ENCODE measurements at places on chromosomes 4 and X.

DNA sequence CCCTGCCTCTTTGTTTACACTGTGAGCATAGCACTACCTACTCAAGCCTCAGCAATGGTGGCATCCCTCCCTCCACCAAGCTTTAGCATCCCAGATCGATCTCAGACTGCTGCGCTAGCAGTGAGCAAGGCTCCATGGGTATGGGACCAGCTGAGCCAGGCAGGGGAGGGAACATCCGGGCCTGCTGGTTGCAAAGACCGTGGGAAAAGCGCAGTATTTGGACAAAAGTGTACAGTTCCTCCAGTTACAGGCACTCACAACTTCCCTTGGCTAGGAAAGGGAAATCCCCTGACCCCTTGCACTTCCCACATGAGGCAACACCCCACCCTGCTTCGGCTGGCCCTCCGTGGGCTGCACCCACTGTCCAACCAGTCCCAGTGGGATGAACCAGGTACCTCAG is 26.5 kb downstream of the EGF start:
- no peak for DNase-seq

DNA sequence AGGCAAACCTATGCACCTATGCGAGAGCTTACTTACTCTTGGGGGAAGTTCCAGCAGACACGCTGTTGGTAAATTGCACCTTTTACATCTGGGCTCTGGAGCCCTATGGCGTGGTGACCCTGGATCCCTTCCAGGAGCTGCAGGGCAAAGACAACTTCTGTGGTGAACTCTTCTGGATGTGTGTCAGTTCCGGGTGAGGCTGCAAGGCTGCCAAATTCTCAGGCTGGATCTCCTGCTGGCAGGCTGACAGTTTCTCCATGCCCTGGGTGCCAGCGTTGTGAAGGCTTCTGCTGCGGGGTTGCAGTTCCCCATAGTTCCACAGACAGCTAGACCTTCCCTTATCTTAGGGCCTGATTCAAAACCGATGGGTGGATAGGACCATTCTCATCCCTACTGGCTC is 37.9 kb downstream of the RAP2C start:
- no peak for DNase-seq

- DNase-seq: no peak
Measured at GRCh38 chrX:130829526-130830515, 73.2 kb downstream of the ENOX2 start.

GRCh38 chr4:126740687-126741086 is 892.1 kb upstream of the INTU start:
- DNase-seq: no peak

DNA sequence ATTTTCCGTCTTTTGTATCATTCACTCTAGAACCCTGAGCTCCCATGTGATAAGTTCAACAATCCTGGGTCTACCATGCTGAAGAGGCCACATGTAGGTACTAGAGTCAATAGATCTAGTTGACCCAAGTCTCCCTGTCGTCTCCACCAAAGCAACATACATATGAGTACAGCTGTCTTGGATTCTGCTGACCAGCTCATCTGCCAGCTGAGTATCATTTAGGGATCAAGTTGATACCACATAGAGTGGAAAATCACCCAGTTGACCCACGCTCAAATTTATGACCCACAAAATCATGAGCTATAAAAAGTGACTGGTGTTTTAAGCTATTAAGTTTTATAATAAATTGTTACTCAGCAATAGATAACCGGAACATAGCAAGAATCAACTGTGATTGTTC is 61.8 kb downstream of the DMD start:
- no peak for DNase-seq

DNA sequence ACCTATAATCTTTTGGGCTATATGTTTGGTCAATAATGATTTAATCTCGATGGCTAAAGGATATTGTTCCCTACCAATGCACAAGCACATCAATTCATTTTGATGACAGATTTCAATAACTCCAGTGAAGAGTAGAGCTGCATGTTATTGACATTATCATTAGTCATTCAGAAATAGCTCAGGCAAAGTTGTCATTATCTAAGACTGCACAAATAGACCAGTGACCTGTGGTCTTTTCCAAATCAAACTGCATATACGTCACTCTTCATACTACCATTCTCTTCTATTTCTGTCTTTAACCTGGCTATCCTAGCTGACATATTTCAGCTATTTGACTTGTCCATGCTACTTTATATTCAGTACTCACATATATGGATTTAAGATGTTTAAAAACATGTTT is 1050.8 kb downstream of the C4orf33 start:
- DNase-seq: no peak

- DNase-seq: no peak
Measured at GRCh38 chrX:134692233-134692632, 34.0 kb upstream of the PLAC1 start.

- DNase-seq: no peak
Measured at GRCh38 chr4:140609548-140610425, 41.0 kb upstream of the UCP1 start.

DNA sequence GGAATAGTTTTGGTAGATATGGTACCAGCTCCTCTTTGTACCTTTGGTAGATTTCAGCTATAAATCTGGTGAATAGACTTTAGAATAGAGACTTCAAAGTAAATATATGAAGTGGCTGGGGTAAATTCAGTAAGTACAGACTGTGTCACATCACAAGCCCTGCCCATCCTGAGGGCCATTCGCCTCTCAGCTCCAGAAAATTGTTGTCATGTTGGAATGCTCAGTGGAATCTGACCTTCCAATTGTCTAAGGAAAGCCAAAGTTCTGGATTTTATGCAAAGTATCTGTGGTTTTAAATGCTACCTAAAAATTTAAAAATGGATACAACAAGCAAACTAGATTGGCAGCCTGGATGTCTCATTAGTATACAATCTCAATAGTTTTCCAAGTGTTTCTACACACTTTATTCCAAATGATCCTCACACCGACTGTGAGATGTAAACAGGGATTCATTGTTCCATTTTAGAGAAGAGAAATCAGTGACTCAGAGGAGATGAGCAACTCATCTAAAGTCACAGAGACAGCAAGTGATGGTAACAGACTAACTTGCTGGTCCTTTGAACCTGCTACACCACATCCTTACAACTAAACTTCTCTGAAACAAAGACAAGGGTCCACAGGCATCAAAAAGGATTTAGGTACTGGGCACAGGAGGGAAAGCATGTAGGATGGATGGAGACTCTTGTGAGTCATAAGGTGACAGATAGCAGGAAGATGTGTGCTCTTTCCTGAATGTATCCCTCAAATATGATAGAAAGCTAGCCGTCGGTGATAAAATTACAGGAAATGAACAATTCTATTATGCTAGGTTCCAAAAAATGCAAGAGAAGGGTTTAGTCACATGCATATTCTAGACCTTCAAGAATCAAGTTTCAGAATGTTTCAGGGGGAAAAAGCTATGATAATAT is 127.3 kb downstream of the ATP10D start:
- no peak for DNase-seq

DNA sequence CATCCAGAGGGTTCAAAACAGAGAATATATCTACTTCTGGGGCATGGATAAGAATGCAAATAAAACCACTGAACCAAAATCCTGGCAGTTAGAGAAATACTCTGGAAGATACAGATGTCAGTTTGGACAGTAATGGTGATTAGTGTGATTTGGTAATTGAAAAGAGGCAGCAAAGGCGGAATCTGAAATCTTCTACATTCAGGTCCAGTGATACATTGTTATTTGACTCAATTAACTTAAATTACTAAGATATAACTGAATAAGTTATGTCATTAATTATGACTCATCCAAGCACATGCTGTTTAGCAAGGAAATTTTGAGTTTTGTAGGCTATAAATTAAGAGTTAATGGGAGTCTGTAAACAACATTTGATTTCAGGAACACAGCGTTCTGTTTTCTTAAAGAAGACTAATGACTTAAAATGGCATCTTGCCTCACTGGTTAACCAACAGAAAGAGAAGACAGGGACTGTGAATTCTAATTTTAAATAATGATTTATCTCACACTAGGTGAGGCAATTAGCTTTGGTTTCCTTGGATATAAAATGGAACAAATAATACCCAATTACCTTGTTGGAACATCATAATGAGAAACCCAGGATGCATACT is 937.1 kb downstream of the PDHA2 start:
- no peak for DNase-seq

- DNase-seq: no peak
Measured at GRCh38 chr4:114272226-114272625, 292.8 kb upstream of the ARSJ start.

GRCh38 chr4:42359711-42360110 is 37.6 kb upstream of the SHISA3 start:
- no peak for DNase-seq

GRCh38 chr4:2822461-2823300 is 21.0 kb upstream of the ADD1 start:
- no peak for DNase-seq

GRCh38 chr4:37516057-37516775 is 170.0 kb downstream of the RELL1 start:
- DNase-seq: no peak

- no peak for DNase-seq
Measured at GRCh38 chr4:136810626-136811025, 721.7 kb downstream of the PCDH18 start.

DNA sequence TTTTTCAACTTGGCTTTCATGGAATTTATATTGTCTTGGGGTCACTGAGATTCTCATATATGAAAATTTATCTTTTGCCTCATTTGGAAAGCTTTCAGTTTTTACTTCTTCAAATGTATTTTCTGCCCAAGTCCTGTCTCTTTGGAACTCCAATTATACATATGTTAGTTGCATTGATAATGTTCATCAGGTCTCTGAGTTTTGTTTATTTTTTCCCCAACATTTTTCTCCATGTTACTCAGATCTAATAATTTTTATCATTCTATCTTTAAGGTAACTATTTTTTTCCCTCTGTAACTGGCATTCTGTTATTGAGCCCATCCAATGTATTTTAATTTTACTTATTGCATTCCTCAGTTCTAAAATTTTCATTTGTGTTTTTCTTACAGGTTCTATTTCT is 10.7 kb upstream of the TRO start:
- DNase-seq: no peak

GRCh38 chr4:42401171-42401570 is 3.9 kb downstream of the SHISA3 start:
- no peak for DNase-seq

DNA sequence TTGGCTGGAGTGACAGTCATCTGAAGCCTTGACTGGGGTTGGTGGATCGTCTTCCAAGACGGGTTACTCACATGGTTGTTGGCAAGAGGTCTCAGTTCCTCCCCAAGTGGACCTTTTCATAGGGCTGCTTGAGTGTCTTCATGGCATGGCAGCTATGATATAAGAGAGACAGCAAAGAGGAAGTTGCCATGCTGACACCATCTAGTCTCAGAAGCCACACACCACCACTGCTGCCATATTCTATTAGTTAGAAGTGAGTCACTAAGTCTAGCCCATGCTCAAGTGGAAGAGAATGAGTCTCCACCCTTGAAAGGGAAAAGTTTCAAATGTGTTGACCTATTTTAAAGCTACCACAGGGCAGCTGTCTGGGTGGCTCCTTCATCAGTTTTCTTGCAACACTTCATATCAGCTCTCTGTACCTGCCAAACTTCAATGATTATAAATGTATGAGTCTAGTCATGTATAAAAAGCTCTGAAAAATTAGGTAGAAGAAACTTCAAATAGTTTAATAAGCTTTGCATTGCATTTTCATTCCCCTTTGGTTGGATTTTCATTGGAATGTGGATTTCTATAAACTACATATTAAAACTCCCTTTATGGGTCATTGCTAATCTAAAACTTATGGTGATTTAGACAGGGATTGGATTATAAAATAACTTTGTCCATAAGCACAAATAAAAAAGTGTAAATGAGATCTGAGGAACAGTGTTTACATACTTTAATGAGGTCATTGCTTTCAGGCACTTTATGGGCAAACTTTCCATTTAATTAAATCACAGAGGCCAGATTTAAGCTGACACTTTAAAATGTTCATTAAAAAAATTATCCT is 68.0 kb upstream of the ATXN3L start:
- DNase-seq: no peak

DNA sequence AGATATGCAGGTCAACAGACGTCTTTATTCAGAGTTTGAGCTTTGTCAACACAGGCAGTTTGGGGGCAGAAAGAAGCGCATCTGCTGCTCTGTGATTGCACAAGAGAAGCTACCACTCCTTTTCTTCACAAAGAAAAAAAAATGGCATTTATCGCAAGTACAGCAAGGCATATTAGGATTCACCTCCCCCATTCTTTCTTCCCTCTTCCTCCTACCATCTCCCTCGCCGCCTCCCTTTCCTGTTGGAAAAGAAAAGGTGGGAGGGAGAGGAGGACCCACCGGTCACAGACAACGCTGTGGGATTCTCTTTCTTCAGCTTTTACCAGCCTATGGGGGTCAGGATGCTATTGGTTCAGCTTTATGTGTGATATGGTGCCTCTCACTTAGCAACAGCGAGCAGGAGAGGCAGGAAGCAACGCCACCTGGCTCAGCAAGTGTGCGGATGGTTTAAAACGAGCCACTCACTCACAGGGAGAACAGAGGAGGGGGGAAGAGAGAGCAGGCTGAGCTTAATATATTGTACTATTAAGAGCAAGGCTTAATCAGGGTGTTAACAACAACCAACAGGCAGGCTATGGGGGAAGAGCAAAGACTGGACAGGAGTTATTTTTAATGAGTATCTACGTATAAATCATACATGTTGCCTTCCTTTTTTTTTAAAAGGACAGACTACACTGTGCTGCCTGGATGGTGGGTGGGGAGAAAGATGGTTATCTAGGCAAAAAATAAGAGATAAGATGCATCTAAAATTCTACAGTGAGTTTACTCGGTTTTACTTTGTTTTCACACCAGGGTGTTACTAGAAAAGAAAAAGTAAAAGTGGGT is 104.7 kb downstream of the MAML3 start:
- DNase-seq: no peak

Data from stimulated activated CD4-positive, alpha-beta T cell treated with anti-CD3 and anti-CD28 coated beads, Interleukin-1b, Interleukin-23, amount 100 ng/mL, for 1 hour (primary cell).